ENCODE measurements at places on chromosomes 4 and X.

GRCh38 chrX:149487292-149487691 lies 17.8 kb downstream of the IDS start:
- no peaks in the 10 kb centered on the region for H3K27me3 ChIP-seq
- no peak overlapping the region for H3K4me3 ChIP-seq
- peaks cover 7% of the 10 kb centered on the region for H3K4me1 ChIP-seq
- H3K27ac ChIP-seq = no peak overlapping the region
- H3K36me3 ChIP-seq = peaks cover 9% of the 10 kb centered on the region

GRCh38 chr4:180059216-180059881 lies 2183.9 kb upstream of the TENM3 start:
- H3K27ac ChIP-seq = no peak overlapping the region
- H3K27me3 ChIP-seq = peaks cover 73% of the 10 kb centered on the region
- H3K4me1 ChIP-seq = peaks cover 13% of the 10 kb centered on the region
- no peaks in the 10 kb centered on the region for H3K36me3 ChIP-seq

DNA sequence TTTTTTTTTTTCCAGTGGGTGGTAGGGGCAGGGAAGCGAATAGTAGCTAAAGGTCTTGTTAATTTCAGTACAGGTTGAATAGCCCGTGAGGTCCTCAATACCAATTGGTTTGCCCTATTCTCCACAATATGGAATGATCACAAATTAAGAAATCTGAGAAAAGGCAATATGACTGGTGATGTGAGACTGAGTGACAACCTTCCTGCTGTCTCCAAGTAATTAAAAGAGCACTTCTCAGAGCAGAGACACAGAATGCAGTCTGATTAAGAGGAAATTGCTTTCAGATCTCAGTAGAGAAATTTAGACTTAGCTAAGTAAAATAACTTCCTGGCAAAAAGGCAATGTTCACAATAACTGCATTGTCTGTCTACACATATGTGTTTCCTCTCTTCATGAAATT lies 23.0 kb downstream of the GPR174 start:
- DNase-seq = no peak
- H3K27ac ChIP-seq = peak overlapping the region; percentile 94
- H3K36me3 ChIP-seq = peaks cover 50% of the 10 kb centered on the region
- H3K4me3 ChIP-seq = peak overlapping the region; percentile 56

DNA sequence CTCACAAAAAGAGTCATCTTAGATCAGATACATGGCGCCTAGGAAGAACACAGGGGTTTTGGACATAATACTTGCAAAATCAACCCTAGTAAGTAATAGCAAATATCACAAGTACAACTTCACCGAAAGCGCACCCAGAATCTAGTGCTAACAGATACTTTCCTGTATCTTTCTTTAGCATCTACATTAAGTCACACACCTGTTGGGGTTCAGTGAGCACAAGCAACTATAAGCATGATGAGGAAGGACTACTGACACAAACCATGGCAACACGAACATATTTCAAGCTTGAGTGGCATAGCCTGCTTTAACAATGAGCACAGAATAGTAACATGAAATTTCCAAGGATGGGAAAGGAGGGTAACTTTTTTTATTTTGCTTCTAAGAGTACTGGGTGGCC lies 116.1 kb downstream of the GPC3 start:
- H3K27ac ChIP-seq = no peak overlapping the region
- no peak for DNase-seq
- H3K36me3 ChIP-seq = no peaks in the 10 kb centered on the region
- H3K4me1 ChIP-seq = no peaks in the 10 kb centered on the region

DNA sequence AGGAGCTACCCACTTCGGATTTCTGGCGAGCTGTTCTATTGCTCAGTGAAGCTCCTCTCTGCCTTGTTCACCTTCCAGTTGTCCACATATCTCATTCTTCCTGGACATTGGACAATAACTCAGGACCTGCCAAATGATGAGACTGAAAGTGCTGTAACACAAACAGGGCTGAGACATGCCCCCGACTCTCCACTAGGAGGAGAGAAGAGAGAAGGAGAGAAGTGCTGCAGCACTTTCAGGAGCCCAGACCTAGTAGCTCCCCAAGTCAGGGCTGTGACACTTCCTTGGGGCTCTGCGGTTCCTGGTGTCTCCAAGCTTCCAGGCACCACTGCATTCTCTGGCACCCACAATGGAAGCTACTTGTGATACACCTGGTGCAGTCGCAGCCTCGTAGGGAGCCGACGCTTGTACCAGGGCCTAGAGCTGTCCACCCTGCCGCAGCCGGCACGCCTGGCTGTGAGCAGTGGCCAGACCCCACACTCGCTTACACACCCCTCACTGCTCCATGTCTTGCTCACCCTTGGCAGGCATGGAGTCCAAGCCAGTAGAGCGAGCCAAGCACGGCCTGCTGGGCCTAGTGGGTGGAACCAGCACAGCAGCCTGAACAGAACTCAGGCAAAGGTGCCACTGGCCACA lies 234.9 kb downstream of the TECRL start:
- no peak overlapping the region for H3K27ac ChIP-seq
- H3K36me3 ChIP-seq = no peaks in the 10 kb centered on the region
- H3K4me3 ChIP-seq = no peak overlapping the region
- H3K27me3 ChIP-seq = no peaks in the 10 kb centered on the region
- DNase-seq = no peak

GRCh38 chr4:183789657-183790056 lies 115.5 kb upstream of the STOX2 start:
- DNase-seq = no peak
- H3K36me3 ChIP-seq = no peaks in the 10 kb centered on the region
- no peak overlapping the region for H3K27ac ChIP-seq
- H3K4me1 ChIP-seq = no peaks in the 10 kb centered on the region
- peaks cover 46% of the 10 kb centered on the region for H3K27me3 ChIP-seq

GRCh38 chr4:53695540-53696463 lies 104.5 kb upstream of the LNX1 start:
- H3K27me3 ChIP-seq = peaks cover 23% of the 10 kb centered on the region
- no peak overlapping the region for H3K4me3 ChIP-seq
- no peak overlapping the region for H3K27ac ChIP-seq
- H3K4me1 ChIP-seq = no peaks in the 10 kb centered on the region

DNA sequence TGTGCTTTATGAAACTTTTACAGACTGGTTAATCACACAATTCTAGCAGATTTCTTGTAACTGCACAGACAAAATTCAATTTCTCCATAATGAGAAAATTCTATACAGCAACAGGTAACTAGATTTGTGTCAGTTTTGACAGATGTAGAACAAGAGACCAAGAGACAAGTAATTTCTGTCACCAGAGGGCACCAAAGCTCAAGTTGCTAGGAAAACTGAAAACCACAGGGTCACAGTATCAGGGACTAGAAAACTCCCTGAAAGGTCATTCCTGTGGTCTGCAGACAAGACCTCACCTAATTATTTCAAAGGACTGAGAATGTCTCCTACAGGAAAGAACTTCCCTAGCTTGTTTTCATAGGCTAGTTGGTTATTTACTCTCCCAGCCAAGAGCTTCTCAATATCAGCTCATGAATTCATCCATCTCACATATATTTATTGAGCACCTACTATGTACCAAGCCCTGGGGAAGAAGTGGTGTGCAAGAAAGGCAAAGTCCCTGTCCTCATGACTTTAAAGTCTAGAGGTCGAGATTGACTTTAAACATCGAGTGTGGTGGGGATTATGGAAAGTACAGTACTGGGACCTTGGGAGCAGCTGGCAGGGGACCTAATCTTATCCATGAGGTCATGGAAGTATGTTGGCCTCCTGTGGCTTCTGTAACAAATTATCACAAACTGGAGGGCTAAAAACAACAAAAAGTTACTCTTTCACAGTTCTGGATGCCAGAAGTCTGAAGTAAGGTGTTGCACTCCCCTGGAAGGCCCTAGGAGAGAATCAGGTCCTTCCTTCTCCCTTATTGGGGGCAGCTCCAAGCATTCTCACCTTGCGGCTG lies 47.8 kb upstream of the SETD7 start:
- peaks cover 17% of the 10 kb centered on the region for H3K27me3 ChIP-seq
- H3K36me3 ChIP-seq = peaks cover 6% of the 10 kb centered on the region
- DNase-seq = no peak
- H3K4me1 ChIP-seq = peaks cover 7% of the 10 kb centered on the region

GRCh38 chrX:2252331-2253065 lies 248.3 kb downstream of the DHRSX start:
- no peaks in the 10 kb centered on the region for H3K27me3 ChIP-seq
- DNase-seq = no peak
- no peak overlapping the region for H3K4me3 ChIP-seq
- no peak overlapping the region for H3K27ac ChIP-seq

- no peaks in the 10 kb centered on the region for H3K27me3 ChIP-seq
- no peaks in the 10 kb centered on the region for H3K4me1 ChIP-seq
- H3K4me3 ChIP-seq = no peak overlapping the region
- no peaks in the 10 kb centered on the region for H3K36me3 ChIP-seq
- no peak overlapping the region for H3K27ac ChIP-seq
These were observed 321.2 kb upstream of the SPOCK3 start for GRCh38 chr4:167555338-167556022.

GRCh38 chr4:19346636-19347035 lies 905.1 kb upstream of the SLIT2 start:
- no peaks in the 10 kb centered on the region for H3K36me3 ChIP-seq
- no peak overlapping the region for H3K27ac ChIP-seq
- DNase-seq = no peak
- no peak overlapping the region for H3K4me3 ChIP-seq

All from activated naive CD8-positive, alpha-beta T cell treated with anti-CD3 and anti-CD28 coated beads for 36 hours (primary cell).